ENCODE measurements at places on chromosomes 3 and 15.
A peak's percentile ranks its signal among the peaks of the same experiment; 100 is the strongest.

DNA sequence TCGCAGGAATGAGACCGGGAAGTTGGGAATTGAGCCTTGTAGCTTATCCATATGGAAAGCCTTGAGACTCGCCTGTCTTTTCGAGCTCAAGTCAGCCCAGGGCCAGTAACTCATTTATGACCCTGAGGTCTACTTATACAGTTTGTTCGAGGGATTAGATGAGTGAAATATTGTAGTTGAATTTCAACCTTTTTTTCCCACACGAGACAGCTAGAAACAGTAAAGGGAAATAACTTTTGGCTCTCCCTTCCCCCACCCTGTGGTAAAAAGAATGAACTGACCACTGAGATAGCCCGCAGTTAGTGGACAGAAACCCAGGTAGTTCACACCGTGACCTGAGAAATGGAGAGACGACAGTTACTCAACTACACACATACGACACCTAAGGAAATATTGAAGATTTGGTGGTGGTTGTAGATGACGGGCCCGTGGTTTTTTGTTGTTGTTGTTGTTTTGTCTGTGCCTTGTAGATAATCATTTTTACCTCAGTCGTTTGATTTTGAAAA is 841 bp downstream of the EIF3J start:
- DNase-seq = no peak

DNA sequence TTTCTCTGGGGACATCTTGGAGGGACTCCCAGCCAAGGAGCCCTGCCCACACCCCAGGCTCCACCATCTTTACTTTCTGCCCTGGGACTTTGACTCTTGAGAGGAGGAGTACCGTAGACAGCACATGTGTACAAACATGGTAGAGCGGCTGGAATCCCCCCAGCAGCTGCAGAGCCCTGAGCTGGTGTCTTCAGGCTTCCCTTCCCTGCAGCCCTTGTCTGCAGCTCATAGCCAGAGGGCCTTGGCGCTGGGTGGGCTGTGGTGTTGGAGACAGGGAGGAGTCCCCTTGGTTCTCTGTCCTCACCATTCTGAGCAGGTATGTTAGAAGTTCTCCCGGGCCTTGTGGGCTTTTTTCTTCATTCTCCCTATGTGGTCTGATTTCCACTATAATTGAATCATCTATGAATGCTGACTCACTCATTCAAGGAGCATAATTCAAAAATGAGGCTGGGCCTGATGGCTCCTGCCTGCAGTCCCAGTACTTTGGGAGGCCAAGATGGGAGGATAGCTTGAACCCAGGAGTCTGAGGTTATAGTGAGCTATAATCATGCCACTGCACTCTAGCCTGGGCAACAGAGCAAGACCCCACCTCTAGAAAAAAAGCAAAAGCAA is 97.8 kb upstream of the MEF2A start:
- no peak for DNase-seq

DNA sequence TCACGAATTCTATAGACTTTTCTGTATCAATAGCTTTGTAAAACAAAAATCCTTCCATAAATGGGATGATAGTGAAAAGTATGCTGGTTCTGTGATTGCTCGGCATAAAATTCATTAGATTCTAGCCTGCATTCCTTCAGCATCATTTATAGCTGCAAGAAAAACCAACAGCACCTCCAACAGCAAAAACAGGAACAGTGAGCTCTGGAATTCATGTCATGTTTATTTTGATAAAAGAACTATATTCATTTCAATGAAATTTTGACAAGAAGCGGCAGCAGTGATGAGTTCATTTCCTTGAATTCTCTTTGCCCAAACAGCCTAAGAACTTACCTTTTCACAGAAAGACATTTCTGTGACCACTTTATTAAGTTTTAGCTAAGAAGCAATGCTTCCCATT is 515.2 kb upstream of the CCDC54 start:
- DNase-seq = peak; percentile 34

- DNase-seq = peak; percentile 40
These were observed 941 bp downstream of the CBLB start for GRCh38 chr3:105867712-105868430.
